NCI-H146 (cell line): ENCODE measurements at places on chromosomes 11 and 22.

DNA sequence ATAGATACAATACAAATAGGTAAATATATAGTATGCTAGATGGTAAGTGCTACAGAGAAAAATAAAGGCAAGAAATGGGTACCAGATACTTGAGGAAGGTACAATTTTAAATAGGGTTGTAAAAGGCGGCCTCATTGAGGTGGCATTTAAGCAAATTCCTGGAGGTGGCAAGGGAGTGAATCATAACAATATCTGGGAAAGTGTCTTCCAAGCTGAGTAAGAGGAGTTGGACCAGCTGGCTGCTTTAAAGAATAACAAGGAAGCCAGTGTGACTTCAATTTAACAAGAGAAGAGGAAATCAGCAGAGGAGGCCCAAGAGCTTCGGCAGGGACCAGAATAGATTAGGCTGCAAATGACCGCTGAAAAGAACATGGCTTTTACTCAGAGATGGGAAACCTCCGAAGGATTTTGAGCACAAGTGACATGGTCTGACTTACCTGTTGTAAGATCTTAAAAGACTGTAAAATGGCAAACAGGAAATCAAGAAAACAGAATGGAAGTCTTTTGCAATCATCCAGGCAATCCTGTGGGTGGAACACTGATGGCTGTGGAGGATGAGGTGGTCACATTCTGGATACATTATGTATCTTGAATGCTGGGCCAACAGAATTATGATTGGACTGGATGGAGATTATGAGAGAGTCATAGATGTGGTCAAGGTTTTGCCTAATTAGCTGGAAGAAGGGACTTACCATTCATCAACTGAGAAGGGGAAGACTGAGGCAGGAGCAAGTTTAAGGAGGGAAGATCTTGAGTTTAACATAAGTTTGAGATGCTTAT is 77.2 kb downstream of the RDX start:
- no peak for DNase-seq

DNA sequence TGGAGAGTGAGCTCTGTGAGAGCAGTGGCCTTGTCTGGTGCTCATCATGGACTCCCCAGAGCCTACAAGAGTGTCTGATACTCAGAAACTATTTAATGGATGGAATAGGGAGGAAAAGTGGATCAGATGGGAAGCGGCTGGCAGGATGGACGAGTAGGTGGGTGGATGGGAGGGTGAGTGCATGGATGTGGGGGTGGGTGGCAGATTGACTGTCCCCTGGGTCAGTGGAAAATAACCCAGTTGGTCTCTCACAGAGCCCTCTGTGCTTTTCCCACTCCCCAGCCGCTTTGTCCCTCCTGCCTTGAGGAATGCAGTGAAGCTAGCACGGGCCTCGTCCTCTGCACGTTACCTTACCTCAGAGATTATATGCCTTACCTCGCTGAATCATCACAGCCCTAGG is 5.9 kb downstream of the SPI1 start:
- no peak for DNase-seq

DNA sequence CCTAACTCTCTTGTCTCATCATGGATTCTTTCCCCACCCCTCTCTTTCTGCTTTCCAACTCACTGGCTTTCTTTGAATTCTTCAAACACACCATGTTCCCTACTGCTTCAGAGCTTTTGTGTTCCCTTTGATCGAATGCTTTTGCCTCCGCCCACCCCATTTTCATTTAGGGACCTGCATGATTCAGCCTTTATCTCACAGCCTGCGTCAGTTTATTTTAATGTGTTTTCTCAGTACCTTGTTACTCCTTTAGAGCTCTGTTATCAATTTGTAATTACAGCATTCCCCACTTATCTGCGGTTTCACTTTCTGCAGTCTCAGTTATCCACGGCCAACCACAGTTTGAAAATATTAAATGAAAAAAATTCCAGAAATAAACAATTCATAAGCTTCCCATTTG is 451.3 kb downstream of the METTL15 start:
- DNase-seq: no peak

- DNase-seq: no peak
Observed at GRCh38 chr11:27720277-27720830, 20.1 kb upstream of the BDNF start.

- no peak for DNase-seq
Observed at GRCh38 chr11:75212411-75212810, 28.2 kb upstream of the TPBGL start.

GRCh38 chr11:60914633-60915247 is 782 bp downstream of the TMEM109 start:
- DNase-seq: peak; percentile 45

GRCh38 chr11:17135916-17136683 is 58.6 kb upstream of the RPS13 start:
- no peak for DNase-seq

- no peak for DNase-seq
Observed at GRCh38 chr11:20438637-20439036, 51.1 kb downstream of the PRMT3 start.

- DNase-seq: no peak
Observed at GRCh38 chr11:104623518-104623917, 274.7 kb downstream of the CASP12 start.

DNA sequence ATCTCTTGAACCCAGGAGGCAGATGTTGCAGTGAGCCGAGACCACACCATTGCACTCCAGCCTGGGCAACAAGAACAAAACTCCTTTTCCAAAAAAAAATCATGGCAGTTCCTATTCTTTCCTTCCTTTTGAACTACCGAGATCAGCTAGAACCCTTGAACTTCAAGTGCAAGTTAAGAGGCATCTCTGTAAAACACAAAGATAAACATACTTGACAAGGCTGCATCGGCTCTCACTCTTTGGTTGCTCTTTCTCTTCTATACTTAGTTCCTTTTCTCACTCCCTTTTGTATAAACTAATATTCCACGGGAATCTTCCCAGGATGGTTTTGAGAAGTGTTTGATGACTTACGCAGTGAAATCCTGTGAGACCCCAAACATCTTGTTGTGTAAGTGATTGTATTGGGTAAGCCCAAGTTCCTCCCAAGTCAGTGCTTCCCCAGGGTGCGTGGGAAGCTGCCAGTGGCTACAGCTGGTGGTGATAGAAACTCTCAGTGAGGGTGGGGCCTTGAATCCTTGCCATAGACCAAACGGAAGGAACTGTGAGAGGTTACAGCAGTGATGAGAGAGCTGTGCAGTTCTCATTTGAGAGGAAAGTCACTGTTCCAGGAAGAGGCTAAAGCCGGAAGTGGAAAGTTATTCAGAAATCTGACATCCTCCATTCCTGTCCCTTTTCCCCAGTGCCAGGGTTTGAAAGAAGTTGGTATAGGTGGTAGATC is 24.1 kb upstream of the CDC42EP2 start:
- no peak for DNase-seq

DNA sequence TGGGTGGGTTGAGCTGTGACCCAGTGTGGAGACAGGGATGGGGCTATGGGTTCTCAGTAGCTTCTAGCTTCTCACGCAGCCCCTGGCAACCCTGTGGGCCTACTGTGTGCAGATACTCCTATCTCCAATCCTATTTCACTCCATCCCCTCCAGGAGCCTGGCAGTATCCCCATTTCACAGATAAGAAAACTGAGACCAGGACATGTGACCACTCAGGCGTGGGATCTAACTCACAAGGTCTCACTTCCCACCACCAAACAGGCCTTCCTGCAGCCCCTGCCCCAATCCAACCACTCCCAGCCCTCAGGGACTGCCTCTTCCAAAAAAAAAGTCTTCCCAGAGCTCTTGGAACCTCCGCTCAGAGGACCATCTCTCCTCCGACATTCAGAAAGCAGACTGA is 15.6 kb downstream of the ELFN2 start:
- no peak for DNase-seq

- DNase-seq: no peak
Observed at GRCh38 chr11:1644601-1645356, 15.2 kb downstream of the KRTAP5-5 start.

DNA sequence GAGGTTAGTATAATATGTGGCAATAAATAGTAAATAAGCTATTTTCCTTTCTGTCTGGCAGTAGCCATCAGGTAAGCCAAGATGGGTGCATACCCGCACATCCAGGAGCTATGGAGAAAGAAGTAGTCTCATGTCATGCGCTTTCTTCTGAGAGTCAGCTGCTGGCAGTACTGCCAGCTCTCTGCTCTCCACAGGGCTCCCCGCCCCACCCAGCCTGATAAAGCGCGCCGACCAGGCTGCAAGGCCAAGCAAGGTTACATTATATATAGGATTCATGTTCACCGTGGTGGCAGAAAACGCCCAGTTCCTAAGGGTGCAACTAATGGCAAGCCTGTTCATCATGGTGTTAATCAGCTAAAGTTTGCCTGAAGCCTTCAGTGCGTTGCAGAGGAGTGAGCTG is 126.2 kb downstream of the ATG16L2 start:
- DNase-seq: no peak

- DNase-seq: peak; percentile 29
Observed at GRCh38 chr11:78432058-78432515, 14.5 kb upstream of the GAB2 start.
